ENCODE measurements at places on chromosomes 6 and 20.

GRCh38 chr6:79146421-79146820, 68.4 kb upstream of the PHIP start:
- DNase-seq, result no peak

GRCh38 chr20:43446361-43446879, 11.3 kb upstream of the SRSF6 start:
- no peak for DNase-seq

DNA sequence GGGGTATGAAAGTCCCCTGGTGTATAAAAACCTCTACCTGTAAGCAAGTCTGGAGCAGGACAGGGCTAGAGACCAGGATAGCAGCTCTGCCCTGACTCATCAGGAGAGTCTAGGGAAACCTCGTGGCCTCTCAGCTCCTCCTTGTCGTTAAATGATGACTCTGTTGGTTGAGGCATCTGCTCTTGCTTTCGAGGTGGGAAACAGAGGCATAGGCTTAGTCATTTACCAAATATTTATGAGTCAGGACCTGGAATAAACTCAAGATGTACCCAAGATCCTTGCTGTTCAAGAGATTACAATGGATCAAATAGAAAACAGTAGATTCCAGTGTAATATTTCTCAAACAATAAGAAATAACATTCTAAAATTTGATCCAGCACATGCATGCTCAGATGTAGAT, 5.5 kb downstream of the MANBAL start:
- DNase-seq, result no peak

GRCh38 chr6:8130399-8130798, 28.1 kb upstream of the EEF1E1 start:
- DNase-seq, result no peak

DNA sequence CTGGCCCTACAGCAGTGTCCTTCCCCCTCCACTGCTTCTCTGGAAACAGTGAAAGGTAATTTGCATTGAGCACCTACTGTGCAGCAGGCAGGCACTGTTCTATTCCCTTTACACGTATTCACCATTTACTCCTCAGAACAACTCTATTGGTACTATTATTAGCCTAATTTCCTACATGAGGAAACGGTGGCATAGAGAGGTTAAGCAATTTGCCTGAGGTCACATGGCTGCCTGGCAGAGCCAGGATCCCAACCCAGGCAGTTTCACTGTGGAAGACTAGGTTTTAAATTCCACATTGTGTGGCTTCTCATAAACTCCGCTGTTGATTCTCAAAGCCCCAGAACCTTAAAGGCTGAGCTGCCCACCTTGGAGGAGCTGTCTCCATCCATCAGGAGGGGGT, 72.7 kb downstream of the CLIC5 start:
- DNase-seq, result no peak

GRCh38 chr6:52543729-52544601, 32.9 kb downstream of the TRAM2 start:
- DNase-seq, result no peak

DNA sequence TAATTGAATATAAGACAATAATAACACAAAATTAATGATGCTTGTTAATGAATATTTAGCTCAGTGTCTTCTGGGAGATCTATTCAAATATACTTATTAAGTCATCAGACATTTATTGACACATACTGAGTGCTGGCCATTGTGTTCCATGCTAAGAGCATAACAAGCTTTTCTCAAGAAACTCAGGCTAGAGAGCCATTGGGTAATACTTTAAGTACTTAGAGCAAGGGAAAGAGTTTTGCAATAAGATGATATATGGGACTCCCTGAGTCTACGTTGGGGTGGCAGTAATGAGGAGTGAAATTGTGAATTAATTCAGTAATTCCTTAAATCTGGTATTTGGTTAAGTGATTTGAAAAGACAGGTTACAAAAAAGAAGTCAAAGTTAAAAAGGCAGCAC, 11.1 kb downstream of the TMEM200A start:
- no peak for DNase-seq

DNA sequence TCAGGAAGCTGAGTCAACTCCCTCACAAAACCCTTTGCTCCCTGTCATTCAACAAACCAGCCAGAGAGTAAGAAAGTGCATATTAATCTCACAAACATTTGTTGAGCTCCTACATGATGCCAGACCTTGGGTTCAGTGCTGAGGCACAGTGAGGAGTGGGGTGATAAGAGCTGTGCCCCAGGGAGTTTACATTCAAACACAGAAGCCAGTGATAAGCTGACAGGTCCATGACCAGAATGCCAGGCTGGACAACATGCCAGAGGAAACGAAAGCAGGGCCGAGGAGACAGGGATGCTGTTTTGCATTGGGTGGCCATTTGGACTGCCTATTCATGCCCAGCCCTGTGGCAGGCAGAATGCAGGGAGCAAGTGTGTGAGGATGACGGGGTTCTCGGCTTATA, 76.7 kb downstream of the LRFN2 start:
- DNase-seq, result no peak

GRCh38 chr20:11032611-11033010, 358.8 kb upstream of the JAG1 start:
- DNase-seq, result no peak

GRCh38 chr6:105102186-105102585, 77.6 kb downstream of the POPDC3 start:
- DNase-seq, result no peak

GRCh38 chr6:101912311-101912710, 518.8 kb downstream of the GRIK2 start:
- no peak for DNase-seq

DNA sequence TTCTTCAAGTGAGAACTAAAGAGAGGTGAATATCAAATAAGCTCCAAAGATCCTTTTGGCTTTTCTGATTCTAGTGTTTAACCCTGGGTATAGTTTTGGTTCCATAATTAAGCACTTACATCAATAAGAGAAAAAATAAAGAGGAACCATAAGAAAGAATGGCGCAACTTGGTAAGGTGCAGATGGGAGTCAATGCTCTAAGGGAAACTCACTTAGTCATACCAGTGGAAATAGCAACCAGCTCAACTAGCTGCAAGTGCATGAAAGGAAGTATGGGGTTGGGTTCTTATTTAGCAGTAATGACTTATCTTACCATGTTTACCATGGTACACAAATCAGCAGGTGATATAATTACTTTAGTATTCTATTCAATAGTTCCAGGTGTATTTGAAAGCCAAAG, 296.5 kb upstream of the RUNX2 start:
- DNase-seq, result no peak

GRCh38 chr20:58006346-58007316, 221.8 kb downstream of the ANKRD60 start:
- DNase-seq, result no peak

- no peak for DNase-seq
Observed at GRCh38 chr6:12806136-12806535, 89.6 kb downstream of the PHACTR1 start.

DNA sequence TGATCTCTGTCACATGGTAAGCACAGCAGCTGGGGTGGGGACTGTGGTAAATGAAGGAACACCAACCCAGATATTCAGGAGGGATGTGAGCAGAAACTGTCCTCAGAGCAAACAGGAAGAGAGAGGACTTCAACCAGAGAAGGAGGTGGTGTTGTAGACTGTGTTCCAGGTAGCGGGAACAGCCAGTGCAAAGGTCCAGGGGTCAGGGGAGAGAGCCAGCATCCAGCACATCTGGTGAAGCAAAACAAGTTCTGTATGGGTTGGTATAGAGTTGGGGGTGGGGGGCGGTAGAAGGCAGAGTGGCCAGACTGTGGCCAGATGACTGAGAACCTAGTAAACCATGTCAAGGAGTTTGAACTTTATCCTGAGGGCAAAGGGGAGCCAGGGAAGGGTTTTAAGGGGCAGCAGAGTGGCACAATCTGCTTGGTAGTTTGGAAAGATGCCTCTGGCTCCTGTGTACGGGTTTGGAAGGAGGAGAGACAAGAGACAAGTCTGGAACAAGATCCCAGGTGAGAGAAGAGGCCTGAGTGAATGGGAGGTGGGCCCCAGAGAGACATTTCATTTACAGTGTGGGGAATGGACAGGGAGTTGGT, 27.8 kb upstream of the TTPAL start:
- DNase-seq, result no peak

- no peak for DNase-seq
Observed at GRCh38 chr20:53672484-53673129, 79.0 kb upstream of the ZNF217 start.

- DNase-seq, result no peak
Observed at GRCh38 chr6:35258858-35259193, 709 bp upstream of the ZNF76 start.

- DNase-seq, result no peak
Observed at GRCh38 chr6:31687321-31687720, 6.5 kb upstream of the LY6G5C start.

DNA sequence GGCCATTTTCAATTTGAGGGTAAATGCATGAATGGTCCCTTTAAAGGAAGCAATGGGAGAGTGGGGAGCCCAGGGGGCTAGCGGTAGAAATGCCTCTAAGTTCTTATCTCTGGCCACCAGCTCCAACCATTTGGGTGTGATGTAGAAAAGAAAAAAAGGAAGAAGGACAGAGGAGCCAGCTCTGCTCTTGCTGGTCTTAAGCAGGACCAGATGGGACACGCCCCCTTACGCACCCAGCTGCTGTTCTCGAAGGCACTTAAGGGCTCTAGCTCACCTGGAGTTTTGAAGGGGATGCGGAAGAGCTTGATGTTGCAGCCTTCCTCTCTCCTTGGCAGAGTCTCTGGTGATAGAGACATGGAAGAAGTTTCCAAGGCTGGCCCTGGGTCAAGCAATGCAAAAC, 59.5 kb upstream of the RNF144B start:
- no peak for DNase-seq

DNA sequence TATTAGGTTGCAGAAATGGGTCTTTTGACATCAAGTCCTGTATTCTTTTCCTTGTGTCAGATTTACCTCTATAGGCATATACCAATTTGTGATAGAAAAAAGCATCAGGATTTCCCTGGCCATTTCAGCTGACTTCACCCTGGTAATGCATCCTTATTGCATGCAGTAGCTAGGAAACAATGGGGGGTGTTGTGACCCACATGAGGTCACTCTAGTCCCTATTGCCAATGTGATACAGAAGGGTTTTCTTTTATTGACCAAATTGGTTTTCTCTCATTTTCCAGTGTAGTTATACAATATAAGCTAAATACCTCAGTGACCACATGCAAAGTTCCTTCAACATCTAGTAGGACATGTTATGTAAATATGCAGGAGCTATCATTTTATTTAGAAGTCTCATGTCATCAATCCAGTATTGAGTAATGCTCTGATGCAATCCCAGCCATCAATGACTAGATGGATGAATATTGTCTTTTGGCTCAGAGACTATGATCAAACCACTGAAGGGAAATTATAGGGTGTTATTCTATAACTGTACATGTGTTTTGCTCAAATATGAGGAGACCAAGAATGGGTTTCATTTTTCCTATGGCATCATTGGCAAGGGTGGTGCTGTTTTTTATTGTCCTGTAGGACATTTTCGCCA, 177.7 kb downstream of the KLHL32 start:
- no peak for DNase-seq

GRCh38 chr6:162963861-162964260, 236.1 kb downstream of the PACRG start:
- DNase-seq, result no peak

- no peak for DNase-seq
Observed at GRCh38 chr6:142898927-142899895, 45.8 kb downstream of the HIVEP2 start.

DNA sequence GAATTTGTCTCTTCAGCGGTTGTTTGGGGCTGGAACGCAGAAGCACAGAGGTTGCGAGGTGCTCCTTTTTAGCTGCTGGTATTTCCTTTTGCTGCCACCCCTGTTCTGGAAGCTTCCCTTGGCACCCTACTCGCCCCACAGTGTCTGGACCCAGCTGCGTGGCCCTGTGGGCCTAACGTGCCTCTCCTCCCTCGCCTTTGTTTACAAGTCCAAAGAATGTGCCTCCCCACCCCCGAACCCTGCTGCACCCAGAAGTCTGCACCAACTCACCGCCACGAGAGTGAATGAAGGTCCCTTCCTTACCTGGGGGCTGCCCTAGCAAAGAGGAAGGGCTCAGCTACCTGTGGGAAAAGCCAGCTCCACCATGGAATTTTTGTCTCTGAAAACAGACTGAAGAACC, 139.7 kb upstream of the RPS6KA2 start:
- DNase-seq, result no peak

DNA sequence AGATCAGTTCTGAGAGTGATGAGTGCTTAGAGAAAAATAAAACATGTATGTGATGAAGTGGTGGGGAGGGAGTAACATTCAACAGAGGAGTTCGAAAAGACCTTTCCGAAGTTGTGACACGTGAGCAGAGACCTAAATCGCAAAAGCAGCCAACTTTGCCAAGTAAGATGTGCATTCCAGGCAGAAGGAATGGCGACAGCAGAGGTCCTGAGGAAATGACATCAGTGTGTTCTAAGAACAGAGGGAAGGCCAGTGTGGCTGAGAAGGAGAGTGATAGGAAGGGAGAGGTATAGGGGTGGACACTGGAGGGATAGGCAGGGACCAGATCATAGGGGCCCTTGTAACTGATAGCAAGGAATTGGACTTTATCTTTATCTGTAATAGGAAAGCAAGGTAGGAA, 51.3 kb downstream of the ADAT2 start:
- DNase-seq, result no peak

GRCh38 chr6:11381801-11382513, 149.5 kb upstream of the NEDD9 start:
- no peak for DNase-seq

GRCh38 chr20:23318347-23318746, 32.2 kb upstream of the NXT1 start:
- DNase-seq, result no peak

- DNase-seq, result peak; percentile 78
Observed at GRCh38 chr6:32970413-32971241, 2.2 kb downstream of the BRD2 start.

GRCh38 chr6:134117409-134117808, 65.0 kb upstream of the SLC2A12 start:
- DNase-seq, result peak; percentile 43

- DNase-seq, result peak; percentile 67
Observed at GRCh38 chr20:36950414-36951197, 902 bp downstream of the SAMHD1 start.

DNA sequence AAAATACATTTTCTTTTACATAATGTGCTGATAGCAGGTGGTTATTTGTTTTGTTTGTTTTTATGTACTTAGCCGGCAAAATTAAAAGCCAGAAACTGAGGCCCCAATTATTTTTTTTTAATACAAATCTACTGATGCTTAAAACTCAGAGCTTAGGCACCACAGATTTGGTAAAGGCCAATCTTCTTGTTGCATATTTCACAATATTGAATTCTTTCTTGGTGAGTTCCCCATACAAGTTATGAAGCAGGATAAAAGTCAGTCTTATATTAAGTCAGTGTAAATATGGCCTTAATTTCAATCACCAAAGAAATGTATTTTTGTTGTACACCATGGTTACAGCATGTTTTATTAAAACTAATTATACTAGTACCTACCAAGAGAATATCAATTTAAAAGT, 16.3 kb upstream of the ZDHHC14 start:
- no peak for DNase-seq

DNA sequence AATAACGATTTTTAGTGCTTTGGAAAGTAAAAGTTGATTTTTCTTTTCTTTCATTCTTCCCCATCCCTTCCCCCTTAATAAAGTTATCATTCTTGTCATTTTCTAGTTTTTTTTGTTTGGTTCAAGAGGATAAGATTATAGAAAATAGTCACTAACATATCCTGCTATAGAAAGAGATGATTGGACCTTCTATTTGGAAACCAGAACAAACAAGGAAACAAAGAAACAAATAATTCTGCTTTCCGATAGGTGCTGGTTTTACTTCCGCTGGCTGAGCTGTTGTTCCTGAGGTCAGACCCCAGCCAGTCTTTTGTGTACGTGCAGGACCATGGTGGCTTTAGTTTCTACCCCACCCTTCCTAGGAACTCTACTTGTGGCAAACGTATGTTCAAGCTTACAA, at the start of gene CDH26:
CDH26 (plus strand) TSS at position 301 of the 400 bp plus-strand sequence. CDS start 304 bp downstream, outside the sequence.
- DNase-seq, result no peak

- DNase-seq, result no peak
Observed at GRCh38 chr6:47552319-47552718, 74.7 kb downstream of the CD2AP start.
